ENCODE measurements at places on chromosomes 12 and 14. TPM values are rescaled to one million over a fixed set of nuclear protein-coding genes. Genes with fewer than 3 reads are reported as not detected.

The KITLG gene
- 45.3 TPM for total RNA-seq

The RPGRIP1 gene
- total RNA-seq: under 0.01 TPM

The SERPINA10 gene
- total RNA-seq: not detected

The DPF3 gene
- 1.9 TPM for total RNA-seq

The NUAK1 gene
- 39.8 TPM for total RNA-seq

The NGDN gene
- 27.0 TPM for total RNA-seq

The SCNN1A gene
- total RNA-seq: 171 TPM

The OTOGL gene
- 0.17 TPM for total RNA-seq

The HELB gene
- total RNA-seq: 4.3 TPM

All from mammary epithelial cell (primary cell).